Heart right ventricle (tissue), 16 donors: ENCODE measurements at places on chromosomes 12 and 14. TPM values are rescaled to one million over a fixed set of nuclear protein-coding genes. Genes with fewer than 3 reads are reported as not detected.
A peak's percentile ranks its signal among the peaks of the same experiment; 100 is the strongest.

- DNase-seq = no peak
These were observed 257.8 kb upstream of the ARHGAP5 start for GRCh38 chr14:31819281-31819680.

The IAPP gene
- total RNA-seq = not detected

GRCh38 chr14:24368562-24369252 lies 723 bp downstream of the NFATC4 start:
- DNase-seq = peak; percentile 63

- DNase-seq = no peak
These were observed 2.3 kb upstream of the SPATS2 start for GRCh38 chr12:49364989-49365388.

DNA sequence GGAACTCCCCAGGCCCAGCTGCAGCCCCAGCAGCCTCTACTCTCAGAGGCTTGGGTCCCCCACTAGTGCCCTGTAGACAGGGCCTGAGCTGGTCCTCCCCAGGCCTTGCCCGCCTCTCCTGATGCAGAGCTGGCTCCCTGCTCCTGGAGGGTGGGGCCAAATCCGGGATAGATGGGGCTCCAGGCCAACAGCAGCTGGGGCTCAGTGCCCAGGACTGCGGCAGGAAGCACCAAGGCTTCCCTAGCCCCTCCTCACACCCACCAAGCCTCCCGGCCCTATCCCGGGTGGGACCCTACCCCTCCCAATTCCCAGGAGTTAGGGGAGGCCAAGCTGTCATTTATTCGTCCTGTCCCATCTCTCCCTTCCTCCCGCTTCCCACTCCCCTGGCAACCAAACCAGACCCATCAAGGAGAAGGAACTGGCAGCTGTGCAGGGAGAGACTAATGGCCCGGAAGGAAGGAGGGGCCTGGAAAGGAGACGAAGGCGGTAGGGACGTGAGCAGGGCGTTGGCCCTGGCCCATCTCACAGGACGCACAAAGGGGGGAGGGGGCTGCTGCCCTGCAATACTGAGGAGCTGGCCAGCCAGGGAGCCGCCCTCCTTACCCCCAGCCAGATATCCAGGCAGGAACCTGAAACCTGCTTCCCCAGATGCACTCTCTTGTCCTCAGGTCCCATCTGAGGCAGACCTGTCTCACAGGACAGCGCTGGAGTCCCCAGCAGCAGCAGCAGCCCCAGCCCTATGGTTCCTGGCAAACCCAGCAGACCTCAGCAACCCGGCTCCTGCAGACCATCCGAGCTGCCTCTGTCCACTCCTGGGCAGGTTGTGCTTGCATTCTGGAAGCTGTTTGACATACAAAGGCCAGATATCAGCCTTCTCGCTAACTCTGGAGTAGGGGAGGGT lies 1.6 kb upstream of the PRPH start:
- DNase-seq = peak; percentile 27

DNA sequence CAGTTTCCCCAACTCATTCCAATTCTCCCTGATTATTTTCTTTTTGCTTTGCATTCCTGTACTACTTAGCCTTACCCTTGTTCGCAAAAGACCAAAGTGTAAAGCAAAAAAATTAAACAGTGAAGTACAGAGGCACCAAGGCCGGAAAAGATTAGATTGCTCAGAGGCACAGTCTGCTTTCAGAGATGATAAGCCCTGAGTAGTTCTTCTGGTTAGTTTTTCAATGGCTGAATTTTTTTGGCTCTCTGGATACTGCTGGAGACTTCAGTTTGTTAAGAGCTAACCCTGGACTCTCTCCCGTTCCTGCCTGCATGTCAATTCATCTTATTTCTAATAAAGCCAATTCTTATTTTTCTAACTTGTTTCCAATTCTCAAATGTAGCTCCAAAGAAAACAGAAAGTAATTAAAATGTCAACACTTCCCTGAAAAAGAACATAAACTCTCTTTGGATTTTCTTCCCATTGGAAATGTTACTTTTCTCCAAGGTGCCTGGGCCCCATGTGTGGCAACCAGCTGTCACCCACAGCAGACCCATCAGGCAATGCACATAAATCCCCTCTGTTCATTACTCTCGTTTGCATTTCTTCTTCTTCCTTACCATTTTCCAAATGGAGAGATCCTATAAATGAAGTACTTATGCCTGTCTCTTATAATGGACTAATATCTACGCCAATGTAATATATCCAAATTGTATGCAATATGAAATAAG lies 142.8 kb downstream of the BTG1 start:
- DNase-seq = no peak
